NCI-H510A (cell line): ENCODE measurements at places on chromosomes 13 and 19.

DNA sequence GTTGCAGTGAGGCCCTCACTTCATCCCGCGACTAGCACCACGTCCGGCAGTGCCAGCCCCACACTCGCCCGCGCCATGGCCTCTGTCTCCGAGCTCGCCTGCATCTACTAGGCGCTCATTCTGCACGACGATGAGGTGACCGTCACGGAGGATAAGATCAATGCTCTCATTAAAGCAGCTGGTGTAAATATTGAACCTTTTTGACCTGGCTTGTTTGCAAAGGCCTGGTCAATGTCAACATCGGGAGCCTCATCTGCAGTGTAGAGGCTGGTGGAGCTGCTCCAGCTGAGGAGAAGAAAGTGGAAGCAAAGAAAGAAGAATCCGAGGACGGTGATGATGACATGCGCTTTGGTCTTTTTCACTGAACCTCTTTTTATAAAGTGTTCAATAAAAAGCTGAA is 48.6 kb downstream of the NLRP12 start:
- DNase-seq: no peak

DNA sequence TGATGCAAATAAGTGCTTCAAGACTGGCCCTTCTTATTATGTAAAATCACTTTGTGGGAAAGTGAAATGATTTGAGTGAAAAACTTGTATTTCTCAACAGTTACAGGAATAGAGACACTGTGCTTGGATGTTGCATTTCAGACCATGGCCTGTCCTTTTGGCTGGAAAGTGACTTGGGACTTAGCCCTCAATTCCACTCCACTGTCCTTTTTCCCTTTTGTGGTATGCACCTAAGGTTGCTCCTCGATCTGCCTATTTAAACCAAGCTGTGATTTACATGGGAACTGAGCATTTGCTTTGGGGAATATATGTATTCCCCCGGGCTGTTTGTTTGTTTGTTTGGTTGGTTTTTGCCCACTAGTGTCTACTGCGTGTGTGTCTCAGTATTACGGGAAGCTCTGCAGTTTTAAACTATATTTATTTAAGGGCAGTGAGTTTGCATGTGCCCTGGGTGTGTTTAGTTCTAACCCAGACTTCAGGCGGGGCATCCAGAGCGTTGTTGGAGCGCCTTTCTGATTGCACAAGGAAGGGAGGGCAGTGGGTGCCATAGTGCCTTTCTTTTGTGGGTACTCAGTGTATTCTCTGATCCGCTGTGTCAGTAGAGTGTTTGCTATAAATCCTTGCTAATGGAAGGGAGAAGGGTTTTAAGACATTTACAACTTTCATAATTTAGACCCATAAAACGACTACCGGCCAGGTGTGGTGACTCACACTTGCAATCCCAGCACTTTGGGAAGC is 18.2 kb upstream of the RNF113B start:
- DNase-seq: no peak

GRCh38 chr13:43805071-43805468 is 18.3 kb upstream of the ENOX1 start:
- no peak for DNase-seq

DNA sequence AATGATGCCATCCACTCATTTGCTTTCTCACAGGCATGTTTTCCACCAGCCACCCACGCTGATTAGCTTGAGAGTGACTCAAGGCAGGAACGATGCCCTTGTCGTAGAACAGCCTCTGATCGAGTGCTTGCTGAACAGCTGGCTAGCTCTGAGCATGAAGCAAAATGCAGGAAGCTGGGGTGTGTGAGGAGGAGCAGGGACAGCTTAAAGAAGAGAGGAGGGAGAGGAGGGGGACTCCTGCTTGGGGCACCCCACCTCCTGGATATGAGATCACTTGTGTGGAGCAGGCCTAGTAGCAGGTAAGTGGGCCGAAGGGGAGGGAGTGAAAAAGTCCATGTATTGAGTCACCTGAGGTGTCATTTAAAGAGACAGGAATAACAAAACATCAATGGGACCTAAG is 48.8 kb downstream of the IRS2 start:
- DNase-seq: no peak

DNA sequence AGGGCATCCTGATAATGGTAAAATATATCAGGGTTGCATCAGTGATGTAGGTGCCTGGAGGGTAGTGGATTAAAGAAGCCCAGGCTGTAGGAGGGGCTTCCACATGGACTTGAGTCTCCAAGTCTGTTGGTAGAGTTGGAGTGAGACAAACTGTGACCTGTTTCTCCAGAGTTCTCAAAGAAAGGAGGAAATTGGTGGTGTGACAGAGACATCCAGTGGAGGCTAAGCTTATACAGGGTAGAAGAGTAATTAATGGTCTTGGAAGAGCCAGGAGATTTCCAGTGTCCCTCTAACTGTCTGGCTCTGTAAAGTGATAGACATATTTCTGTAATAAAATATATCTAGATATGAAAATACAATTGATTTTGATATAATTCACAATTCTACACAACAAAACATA is 61.1 kb downstream of the GPC5 start:
- no peak for DNase-seq

DNA sequence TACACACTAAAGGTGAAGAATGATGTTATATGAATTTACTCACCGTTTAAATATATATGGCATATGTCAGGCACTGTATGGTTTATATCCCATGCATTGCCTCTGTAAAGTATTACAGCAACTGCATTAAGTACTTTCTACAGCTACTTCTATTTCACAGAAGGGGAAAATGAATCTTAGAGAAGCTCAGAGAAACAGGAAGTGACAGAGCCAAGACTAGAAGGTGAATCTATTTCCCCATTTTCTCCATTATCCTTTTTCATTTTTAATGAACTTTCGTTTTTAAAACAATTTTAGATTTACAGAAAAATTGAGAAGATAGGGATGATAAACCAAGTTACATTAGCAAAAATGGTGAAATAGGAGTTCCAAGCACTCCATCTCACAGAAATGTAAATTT is 863.3 kb downstream of the UQCRFS1 start:
- DNase-seq: no peak

DNA sequence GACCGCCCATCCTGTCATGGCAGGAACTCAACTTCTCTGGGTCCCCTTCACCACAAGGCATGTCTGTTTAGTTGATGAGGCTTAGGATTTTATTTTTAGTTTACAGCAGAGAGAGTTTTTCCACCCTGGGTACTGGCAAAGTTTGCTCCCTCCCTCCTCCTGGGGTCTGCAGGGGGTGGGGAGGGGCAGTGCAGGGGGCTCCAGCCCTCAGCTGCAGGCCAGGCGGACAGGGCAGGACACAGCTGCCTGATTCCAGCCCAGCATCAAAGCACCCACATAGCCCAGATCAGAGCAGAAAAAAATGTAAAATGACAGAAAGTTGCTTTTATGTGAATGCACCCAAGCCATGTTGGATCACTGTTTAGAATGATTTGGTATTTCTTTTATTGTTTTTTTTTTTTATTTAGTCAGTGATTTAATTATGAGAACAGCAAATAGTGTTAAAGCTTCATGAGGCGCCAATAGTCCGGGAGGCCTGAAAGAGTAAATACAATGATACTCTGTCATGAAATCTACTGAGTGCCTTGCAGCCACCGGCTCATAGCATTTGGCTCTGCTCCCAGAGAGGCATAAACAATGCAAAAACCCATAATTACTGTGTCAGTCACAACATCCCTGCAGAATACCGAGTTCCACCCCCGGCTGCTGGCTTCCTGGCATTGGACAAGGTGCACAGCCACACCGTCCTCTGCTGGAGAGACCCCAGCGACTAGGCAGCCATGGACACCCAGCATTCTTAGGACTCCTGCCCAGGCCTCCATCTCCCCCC is 923.5 kb downstream of the UQCRFS1 start:
- DNase-seq: no peak

- no peak for DNase-seq
These were observed 823 bp downstream of the TLE5 start for GRCh38 chr19:3061182-3062161.

- DNase-seq: no peak
These were observed 1.7 kb downstream of the CD320 start for GRCh38 chr19:8306235-8307054.

GRCh38 chr19:8910775-8911414 is 78.7 kb downstream of the MBD3L1 start:
- DNase-seq: no peak

DNA sequence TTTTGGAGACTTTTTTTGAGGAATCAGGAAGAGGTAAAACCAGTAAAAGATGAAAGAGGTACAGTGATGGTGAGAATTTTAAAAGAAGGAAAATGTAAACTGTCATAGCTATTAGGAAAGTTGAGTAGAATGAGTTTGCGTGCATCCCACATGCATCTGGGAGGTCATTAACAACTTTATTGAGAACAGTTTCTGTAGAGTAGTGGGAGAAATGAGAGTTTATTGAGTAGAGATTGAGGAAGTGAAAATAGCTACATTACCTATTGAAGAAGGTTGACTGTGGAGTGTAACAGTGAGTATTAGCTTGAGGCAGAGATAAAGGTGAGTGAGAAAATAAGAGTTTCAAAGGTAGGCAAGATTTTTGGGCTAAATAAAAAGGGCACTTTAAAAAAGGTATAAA is 38.7 kb downstream of the BRCA2 start:
- no peak for DNase-seq

DNA sequence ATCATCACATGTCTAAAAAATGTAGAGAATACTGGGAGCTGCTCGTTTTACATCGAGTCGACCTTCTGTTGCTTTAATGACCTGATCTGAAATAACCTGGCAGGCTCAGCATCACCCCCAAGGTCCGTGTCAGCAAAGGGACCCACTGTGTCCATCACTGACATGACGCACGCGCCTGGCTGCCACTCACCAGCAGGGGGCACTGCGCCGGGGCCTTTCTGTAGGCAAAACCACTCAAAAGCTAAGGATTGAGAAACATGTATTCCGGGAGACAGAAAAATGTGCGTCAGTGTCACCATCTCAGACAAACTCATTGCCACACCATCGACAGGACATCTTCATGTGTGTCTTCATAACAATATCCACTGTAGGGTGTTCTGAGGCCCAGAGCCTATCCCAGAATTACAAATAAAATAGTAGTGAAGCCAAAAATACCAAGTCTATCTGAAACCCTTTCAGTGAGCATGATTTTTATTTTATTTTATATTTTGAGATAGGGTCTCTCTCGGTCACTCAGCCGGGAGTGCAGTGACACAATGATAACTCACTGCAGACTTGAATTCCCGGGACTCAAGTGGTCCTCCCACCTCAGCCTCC is 130.3 kb upstream of the LSM14A start:
- DNase-seq: no peak

GRCh38 chr19:11982526-11982925 is 17.7 kb downstream of the ZNF763 start:
- no peak for DNase-seq

GRCh38 chr19:14081797-14082674 is 3.5 kb downstream of the C19orf67 start:
- no peak for DNase-seq

GRCh38 chr13:103104340-103104739 is 38.1 kb upstream of the SLC10A2 start:
- no peak for DNase-seq

DNA sequence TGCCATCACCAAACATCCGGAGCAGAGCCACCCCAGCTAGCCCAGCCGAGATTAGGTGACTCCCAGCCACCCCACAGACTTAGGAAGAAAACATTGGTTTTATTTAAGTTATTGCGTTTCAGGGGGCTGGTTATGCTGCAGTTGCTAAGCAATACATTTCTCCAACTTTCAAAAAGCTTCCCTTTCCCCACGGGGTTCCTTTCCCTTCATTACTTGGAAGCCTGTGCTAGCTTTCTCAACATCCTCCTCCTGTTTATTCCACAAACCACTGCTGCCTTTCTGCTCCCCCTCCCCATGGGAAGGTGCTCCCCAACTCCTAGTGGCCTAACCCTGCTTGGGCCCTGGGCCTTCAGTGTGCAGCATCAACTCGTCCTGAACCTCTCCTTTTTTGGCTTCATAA is 52.6 kb downstream of the CDADC1 start:
- DNase-seq: no peak
